ENCODE measurements at places on chromosomes 16 and 17. TPM values are rescaled to one million over a fixed set of nuclear protein-coding genes. Genes with fewer than 3 reads are reported as not detected.
A peak's percentile ranks its signal among the peaks of the same experiment; 100 is the strongest.

DNA sequence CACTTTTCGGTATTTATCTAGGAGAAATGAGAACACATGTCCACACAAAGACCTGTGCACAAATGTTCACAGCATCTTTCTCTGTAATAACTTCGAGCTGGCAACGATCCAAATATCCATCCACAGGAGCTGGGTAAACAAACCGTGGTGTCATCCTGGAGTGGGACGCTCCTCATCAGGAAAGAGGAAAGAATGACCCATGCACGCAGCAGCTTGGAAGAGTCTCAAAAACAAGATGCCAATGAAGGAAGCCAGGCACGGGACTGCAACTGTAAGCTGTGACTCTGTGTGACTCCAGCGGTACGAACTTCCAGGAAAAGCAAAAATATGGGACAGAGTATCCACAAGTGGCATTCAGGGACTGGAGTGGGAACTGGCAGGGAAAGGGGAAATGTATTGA is 36.7 kb upstream of the CIBAR2 start:
- DNase-seq: peak; percentile 84

The KRT33B gene
- polyA plus RNA-seq: 1.2 TPM

DNA sequence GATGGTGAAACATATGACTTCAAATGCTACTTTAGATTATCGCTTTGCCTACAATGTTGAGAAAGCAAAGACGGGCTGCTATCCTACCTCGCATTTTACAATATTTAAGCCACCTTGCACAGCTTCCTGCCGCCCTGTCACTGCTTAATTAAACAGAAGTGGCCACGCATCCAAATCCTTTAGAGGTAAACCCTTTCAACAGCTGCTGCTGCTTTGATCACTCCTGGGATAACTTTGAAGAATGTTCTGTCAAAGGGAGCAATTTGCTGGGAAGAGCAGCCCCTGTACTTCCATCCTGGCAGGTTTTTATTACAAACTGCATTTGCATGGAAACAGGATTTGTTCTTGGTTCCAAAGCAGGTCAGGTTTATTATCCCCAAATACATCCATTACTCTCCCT is 24.2 kb upstream of the SSTR2 start:
- DNase-seq: no peak

DNA sequence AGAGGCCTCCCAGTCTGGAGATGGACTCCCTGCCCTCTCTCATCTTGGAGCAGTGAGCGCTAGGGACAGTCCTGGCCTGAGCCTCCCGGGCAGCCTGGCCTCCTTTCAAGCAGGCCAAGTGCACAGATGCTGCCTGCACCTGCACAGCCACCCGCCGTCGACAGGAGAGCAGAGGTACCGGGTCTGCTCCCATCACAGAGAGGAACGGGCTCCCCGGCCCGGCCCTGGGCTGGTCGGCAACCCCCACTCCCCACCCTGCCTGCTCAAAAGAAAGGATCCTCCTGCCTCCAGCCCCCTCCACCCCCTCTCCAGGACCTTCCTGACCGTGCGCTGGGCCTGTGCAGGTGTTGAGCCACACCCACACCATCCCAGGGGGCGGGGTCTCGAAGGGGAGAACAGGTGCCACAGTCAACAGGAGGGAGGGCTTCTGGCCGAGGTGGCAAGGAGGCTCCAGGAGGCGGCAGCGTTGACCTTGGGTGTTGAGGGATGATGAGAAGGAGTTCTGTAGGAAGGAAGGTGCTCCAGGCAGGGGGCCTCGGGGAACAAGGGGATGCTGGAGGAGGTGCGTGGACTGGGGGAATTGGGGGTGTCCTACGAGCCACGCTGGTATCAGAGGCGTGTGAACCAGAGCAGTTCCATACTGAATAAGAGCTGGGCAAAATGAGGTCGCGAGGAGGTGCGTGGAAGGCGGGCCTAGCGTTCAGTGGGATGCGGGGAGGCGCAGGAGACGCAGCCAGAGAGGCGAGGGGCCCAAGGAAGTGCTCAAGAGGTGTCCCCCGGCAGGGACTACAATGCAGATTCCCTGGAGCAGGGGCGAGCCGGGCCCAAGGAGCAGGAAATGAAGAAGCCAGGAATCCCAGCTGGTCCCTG is 967 bp upstream of the CDH15 start:
- DNase-seq: no peak

GRCh38 chr16:78976212-78976611 is 624.3 kb downstream of the MAF start:
- DNase-seq: no peak

The SHISA9 gene
- not detected for polyA plus RNA-seq

- no peak for DNase-seq
These were observed 78.8 kb downstream of the WWP2 start for GRCh38 chr16:69840975-69841374.
